ENCODE measurements at places on chromosomes 1 and 21.

GRCh38 chr21:16022921-16023320 lies 293.1 kb downstream of the USP25 start:
- DNase-seq, result no peak

DNA sequence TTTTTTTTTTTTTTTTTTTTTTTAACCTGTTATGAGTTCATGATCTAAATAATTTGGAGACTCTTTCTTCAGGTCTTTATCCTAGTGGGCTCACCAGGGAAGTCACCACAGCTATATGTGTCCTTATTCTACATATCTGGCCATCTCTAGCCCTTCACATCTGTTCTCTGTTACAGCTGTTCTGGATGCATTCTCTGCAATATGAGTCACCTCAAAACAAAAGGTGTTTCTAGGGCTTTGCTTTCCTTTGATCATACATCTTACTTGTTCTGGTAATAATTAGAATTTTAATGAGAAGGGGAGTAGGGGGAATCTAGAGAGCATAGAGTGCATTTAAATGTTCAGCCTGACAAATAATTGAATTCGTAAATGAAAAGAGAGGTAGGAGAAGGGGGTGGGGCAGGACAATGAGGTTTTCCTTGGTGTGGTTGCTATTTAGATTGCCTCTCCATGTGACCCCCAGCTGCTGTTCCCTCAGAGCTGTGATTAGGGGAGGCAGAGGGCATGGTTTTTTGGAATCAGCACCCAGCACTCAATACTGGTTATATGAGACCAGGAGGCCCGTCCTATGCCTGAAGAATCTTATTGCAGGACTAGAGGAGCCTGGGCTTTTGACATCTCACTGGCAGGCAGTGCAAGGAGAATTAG lies 8.0 kb downstream of the SYT6 start:
- no peak for DNase-seq

GRCh38 chr1:119366424-119366823 lies 2.2 kb upstream of the HAO2 start:
- DNase-seq, result no peak

DNA sequence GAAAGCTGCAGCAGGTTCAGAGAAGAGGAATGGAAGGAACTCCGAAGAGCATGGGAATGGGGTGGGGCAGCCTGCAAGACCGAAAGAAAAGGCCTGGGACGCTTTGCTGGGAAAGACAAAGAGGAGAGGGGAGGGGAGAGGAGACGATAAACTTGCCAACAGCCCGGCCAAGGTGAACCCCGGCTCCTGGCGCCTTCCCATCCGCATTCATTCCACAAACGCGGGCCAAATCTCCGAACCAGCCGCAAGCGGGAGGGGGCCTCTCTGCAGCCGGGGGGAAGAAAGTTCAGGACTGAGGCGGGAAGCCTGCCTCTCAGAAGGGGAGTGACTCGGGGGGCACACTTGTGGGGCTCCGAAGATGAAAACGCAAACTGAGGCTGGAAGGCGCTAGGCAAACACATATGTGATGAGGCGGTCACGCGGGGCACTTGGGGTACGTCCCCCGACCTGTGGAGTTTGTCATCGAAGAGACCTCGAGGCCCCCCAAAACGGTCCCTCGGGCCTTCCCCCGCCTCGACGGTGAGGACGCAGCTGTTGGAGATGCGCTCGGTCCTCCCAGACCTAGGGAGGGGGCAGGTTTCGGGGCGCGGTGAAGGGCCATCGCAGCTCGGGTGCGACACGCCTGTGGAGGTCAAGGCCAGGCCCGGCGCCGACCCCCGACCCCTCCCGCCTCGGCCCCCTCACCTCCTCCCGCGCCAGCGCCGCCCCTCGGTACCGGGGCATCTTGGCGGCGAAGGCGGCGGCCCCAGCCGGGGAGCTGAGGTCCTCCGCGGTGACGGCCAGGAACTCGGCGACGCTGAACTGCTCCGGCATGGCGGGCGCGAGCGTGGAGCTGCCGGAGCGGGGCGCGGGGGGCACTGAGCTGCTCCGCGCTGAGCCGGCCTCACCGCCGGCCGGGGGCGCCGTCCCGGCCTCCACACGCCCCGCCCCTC lies at the start of gene ASAP3:
Gene ASAP3 (minus strand): TSS at position 859 of the 932 bp plus-strand sequence. CDS start 46 bp downstream, at position 813.
- DNase-seq, result no peak

DNA sequence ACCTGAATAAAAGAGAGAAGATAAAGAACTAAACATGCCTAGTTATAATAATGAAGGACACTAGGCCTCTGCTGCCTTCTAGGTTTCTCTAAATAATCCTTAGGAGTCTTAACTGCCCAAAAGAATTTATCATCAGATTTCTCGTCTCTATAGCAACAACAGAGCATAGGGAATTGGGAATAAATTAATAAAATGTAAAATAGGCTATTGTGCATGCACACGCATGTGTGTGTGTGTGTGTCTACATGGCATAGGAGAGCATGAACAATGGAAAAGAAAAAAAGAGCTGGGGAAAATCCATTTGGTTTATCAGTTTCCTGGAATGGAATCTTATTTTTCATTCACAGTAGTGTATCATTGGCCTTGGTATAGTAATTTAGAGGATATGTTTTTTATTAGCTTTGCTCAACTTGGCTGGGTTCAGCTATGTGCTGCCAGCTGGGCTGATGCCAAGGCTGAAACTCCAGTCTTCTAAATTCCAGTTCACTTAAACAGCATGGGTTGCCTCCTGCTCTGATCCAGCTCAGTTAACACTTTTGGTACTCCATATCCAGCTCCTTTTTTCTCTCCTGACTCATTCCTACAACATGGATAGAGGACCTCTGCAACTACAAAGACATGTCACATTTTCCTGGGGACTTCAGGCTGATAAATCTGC lies 80.6 kb upstream of the SLFNL1 start:
- no peak for DNase-seq

DNA sequence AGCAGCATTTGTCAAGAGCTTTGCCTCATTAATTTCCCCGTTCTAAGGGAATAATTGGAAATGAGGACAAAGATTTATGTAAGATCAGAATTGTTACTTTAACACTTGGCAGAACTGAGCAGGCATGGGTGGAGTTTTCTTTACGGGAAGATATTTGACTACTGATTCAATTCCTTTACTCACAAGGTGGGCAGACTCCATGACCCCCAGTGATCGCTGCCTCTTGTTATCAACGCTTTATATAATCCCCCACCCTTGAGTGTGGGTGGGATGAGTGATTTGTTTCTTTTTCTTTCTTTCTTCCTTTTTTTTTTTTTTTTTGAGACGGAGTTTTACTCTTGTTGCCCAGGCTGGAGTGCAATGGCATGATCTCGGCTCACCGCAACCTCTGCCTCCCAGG lies 65.3 kb upstream of the TENT5B start:
- no peak for DNase-seq

- no peak for DNase-seq
Observed at GRCh38 chr1:235971020-235971419, 93.9 kb downstream of the NID1 start.
